ENCODE measurements at places on chromosomes 5 and 9. TPM values are rescaled to one million over a fixed set of nuclear protein-coding genes. Genes with fewer than 3 reads are reported as not detected.
A peak's percentile ranks its signal among the peaks of the same experiment; 100 is the strongest.

The NR5A1 gene
- total RNA-seq = not detected

DNA sequence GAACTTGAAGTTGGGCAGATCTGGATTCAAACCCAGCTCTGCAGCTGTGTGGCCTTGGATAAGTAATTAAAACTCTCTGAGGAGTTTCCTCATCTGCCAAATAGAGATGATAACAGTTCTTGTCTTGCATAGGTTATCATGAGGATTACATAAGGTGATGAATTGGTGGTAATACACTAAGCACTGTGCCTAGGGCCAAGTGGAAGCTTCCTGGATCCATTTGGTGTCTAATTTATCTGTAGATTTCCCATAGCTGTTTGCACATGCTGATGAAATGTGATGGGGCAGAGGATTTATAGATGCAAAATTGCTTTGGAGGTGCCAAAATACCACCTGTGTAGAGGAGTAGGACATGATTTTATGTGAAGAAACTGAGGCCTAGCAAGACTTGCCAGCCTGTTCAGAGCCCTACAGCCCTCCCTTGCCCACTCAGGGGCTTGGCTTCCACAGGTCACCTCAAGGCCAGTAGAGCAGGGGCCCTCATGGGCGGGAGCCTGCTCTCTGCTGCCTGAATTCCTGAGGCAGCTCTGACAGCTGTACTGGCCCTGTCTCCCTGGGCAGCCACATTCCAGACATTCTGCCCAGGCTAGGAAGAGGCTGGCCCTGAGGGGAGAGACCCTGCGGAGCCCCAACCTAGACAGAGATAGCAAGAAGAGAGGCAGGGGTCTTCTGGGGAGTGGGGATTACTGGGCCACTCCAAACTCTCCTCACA is 5.9 kb upstream of the FAT2 start:
- peak; percentile 77 for DNase-seq

DNA sequence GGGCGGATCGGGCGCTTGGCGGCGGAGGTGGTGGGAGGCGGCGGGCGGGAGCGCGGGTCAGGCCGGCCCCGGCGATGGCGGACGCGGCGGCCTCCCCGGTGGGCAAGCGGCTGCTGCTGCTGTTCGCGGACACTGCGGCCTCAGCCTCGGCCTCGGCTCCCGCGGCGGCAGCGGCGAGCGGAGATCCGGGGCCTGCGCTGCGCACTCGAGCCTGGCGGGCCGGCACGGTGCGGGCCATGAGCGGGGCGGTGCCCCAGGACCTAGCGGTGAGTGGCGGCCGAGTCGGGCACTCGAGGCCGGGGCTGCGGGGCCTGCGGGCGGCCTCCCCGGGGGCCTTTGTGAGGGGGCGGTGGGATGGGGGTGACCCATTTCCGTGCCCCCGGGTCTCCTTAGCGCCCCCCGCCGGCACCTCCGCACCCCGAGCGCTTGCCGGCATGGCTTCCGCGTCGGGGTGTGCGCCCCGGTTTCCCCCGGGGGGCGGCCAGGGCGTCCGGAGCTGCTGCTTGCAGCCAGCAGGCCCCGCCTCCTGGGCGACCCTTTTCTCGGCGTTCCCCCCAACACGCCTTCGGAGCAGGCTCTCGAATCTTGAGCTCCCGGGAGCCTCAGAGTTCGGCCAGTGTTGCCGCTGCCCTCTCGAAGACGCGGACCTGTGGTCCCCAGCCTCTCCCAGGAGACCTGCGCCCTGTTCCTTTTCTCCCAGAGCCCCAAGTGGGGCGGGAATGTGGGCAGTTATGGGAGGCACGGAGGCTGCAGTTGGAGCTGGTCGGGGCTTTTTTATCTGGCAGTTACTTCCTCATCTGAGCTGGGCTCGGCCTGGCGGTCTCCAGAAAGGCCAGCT is 456 bp downstream of the KDM3B start:
- peak; percentile 48 for DNase-seq

DNA sequence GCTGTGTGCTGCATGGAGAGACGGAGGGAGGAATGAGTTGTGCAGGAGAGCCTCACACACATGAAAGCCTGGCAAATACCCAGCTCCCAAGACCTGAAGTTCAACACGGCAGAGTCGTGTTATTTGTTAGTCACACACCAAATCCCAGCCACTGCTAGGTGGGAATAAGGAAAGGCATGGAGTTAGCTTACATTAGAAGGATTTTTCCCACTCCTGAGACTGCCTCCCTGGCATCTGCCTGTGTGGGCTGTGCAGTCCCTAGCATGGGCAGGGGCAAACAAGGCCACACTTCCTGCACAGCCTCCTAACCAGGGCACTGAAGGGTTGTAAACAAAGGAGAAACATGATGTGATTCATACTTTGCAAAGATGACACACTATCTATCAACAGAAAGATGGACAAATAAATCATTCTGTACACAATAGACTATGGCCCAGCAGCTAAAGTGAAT is 306.8 kb downstream of the SPOCK1 start:
- DNase-seq = no peak

DNA sequence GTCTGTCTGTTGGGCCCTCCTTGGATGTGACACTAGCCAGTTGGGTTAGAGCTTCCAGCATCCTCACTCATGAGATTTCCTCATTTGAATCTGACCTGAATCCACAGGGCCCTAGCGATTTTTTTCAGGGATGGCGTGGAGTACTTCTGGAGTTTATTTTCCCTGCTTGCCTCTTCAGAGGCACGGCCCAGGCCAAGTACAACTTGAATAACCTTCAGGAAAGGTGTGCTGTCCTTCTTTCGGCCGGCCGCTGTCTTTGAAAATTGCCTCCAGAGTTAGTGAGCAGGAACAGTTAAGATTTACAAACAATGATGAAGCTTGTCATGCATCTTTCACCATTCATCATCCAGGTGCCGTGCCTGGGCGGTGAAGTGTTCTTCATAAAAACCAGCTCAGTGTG is 49.5 kb upstream of the DMRT3 start:
- DNase-seq = no peak

DNA sequence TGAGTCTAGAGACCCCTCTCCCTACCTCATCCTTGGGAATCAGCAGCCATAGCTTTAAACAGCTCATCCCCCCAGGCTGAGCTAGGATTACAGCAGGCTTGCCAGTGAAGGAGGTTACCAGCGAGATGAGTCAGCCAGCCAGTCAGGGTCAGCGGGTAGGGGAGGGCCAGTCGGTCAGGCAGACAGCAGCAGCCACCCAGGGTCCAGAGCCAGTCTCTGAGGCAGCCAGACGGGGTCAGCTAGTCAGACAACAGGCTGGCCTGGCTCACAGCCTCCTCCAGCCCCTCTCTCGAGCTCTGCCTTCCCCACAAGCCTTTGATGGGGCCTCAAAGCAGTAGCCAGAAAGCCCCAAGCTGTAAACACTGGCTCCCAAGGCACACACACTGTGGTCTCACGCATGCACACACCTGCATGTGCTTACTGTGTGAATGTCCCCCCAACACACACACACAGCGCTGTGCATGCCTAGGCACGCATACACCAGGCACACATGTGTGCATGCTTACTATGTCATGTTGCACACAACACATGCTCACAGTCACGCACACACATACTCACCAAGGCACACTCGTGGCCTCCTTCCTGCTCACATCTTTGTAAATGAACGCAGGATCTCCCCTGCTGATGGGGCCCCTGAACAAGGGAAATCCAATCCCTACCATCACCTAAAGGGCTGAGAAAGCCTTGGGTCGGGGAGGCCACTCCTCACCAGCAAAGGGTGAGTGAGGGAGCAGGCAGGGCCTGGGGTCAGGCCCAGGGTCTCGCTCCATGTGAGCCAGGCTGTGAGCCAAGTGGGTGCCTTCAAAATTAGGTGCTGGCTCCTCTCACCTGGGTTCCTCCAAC is 28.2 kb upstream of the CPLX2 start:
- DNase-seq = peak; percentile 76

DNA sequence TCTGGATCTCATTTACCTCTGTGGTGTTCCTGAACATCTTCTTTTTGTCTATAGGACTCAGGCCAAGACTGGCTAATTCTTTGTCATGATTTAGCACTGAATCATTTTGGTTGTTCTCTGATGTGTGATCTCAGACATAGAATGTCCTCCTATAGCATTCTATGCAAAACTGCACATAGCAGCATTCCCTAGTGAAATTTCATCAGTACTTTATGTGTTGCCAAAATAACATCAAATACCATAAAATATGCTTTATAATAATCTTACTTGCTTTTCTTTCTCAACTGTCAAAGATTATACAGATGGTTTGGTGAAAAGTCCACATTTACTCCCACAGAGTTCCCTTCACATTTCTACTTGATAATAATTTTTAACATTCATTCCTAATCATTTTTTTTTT is 115.7 kb upstream of the MPDZ start:
- DNase-seq = no peak

DNA sequence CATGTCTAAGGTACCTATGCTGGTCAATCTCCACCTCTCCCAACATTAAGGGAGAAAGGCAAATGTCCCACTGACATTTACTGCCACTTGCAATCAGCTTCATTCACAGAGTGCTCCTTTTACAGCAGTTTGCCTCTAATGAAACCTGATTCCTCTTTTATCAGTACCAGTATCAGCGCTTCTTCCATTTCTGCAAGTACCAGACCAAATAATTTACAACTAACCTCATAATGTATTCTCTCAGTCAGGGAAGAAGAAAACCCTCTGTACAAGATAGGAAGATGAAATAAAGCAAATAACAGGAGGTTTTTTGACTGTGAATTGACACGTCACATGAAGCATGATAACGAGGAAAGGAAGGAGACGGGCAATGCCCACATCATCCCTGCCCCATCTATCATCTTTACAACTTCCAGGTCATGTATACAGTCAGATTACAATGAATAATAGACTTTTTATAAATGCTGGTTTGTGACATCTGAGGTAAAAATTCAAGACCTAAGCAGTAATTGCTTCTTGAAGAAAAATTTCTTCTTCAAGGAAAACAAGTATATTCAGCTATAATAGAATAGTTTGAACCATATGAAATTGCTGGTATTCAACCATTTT is 21.9 kb downstream of the ABITRAM start:
- no peak for DNase-seq

DNA sequence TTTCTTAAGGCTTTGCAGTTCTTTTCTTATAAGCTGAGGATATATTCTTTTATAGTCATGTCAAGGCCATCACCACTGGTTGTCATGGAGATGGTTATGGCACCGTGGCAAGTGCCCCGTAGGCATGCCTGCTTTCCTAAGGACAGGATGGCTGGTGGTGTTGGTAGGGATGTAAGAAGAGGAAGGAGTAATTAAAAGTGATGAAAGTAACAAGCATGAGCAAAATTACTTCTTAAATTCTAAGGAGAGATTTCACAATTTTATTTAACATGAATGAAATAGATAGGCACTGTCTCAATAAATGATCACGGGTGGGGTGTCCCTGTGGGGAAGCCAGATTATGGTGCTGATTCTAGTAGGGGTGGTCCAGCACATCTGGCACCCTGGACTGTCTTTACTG is 290.2 kb upstream of the KLF4 start:
- no peak for DNase-seq
